ENCODE measurements at places on chromosomes 1 and 21. TPM values are rescaled to one million over a fixed set of nuclear protein-coding genes. Genes with fewer than 3 reads are reported as not detected.

SMCP gene
- total RNA-seq: not detected

C1orf52 gene
- 32.2 TPM for total RNA-seq

DNA sequence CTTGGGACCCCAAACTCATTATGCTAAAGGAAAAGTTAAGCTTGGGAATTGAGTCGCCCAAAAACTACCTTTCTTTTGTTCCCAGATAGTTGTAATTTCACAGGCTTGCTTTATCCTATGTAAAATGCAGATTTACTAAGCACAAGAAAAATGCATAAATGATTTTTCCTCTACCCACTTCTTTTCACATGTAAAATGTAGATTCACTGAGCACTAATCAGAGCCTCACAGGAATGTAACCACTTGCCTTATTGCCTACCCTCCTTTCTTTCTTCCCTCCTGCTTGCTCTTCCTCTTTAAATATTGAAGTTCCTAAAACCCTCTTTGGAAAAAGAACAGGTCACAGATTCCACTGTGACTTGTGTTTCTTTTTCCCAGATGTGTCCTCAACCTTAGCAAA is 18.3 kb downstream of the CAPN8 start:
- no peak for DNase-seq

GRCh38 chr21:42526379-42526727 is 12.7 kb downstream of the SLC37A1 start:
- no peak for DNase-seq
